ENCODE measurements at places on chromosomes 6 and 20. TPM values are rescaled to one million over a fixed set of nuclear protein-coding genes. Genes with fewer than 3 reads are reported as not detected.

Gene DDX43
- 1.2 TPM for total RNA-seq

Gene CST3
- total RNA-seq, result 440 TPM

Gene PAX1
- not detected for total RNA-seq

Gene CLVS2
- total RNA-seq, result not detected

Gene TFAP2A
- total RNA-seq, result 0.78 TPM

Gene TNNC2
- total RNA-seq, result not detected

Gene OPN5
- total RNA-seq, result not detected

Gene HLA-DOA
- total RNA-seq, result not detected

Gene LAMA4
- 840 TPM for total RNA-seq

Gene RAET1E
- total RNA-seq, result not detected

Gene ID4
- total RNA-seq, result 0.24 TPM

Gene TRIM15
- total RNA-seq, result not detected

Gene TLDC2
- total RNA-seq, result not detected

Gene SLC26A8
- total RNA-seq, result not detected

Gene UST
- 2.0 TPM for total RNA-seq

Gene JPH2
- total RNA-seq, result 0.58 TPM

Gene DLK2
- total RNA-seq, result 0.92 TPM

Gene IPCEF1
- 1.9 TPM for total RNA-seq

Gene C20orf96
- total RNA-seq, result 9.7 TPM

Gene MCHR2
- total RNA-seq, result not detected

Gene KHDC1L
- total RNA-seq, result not detected

Gene OVOL2
- total RNA-seq, result not detected

Gene PI3
- not detected for total RNA-seq

Gene GJA1
- 232 TPM for total RNA-seq

Gene SESN1
- 24.1 TPM for total RNA-seq

Gene RHAG
- not detected for total RNA-seq

Gene PHACTR1
- total RNA-seq, result 17.0 TPM

Gene FAM209B
- not detected for total RNA-seq

Gene SAMD5
- 9.0 TPM for total RNA-seq

Gene ZDHHC14
- 32.6 TPM for total RNA-seq
